Choroid plexus epithelial cell (primary cell): ENCODE measurements at places on chromosomes 2 and 18.

- peak; percentile 82 for DNase-seq
Measured at GRCh38 chr18:11251891-11252270, 102.5 kb upstream of the PIEZO2 start.

DNA sequence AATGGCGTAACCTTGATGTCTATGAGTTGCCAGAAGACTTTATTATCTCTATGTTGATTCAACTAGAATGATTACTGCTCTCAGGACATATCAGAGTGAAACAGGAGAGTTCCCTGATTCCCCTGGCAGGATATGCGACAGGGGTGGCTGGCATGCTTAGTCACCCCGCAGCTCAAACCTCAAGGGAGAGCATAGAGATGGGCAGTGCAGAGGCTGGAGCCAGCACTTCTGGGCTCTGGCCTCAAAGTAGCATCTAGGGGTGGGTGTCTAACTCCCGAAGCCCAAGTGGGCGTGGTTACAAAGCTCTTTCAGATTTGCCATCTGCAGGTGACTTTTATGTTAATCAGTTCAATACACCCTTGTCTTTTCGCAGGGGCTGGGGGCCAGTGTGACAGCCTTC is 391.6 kb downstream of the ADCYAP1 start:
- no peak for DNase-seq

- peak; percentile 58 for DNase-seq
Measured at GRCh38 chr2:197255543-197255942, 55.0 kb downstream of the ANKRD44 start.

DNA sequence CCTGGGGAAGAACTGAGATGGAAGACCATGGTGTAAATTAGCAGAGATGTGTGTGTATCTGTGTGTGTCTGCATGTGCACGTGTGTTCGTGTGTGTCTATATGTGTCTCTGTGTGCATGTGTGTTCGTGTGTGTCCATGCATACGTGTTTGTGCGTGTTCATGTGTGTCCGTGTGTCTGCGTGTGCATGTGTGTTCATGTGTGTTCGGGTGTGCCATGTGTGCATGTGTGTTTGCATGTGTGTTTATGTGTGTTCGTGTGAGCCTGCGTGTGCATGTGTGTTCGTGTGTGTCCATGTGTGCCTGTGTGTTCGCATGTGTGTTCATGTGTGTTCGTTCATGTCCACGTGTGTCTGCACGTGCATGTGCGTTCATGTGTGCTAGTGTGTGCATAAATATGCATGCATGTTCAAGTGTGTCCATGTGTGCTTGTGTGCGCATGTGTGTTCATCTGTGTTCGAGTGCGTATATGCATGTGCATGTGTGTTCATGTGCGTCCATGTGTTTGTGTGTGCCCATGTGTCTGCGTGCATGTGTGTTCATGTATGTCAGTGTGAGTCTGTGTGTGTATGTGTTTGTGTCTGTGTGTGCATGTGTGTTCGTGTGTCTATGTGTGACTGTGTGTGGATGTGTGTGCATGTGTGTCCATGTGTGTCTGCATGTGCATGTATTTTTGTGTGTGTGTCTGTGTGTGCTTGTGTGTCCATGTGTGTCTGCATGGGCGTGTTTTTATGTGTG is 3.1 kb downstream of the NEU2 start:
- no peak for DNase-seq

DNA sequence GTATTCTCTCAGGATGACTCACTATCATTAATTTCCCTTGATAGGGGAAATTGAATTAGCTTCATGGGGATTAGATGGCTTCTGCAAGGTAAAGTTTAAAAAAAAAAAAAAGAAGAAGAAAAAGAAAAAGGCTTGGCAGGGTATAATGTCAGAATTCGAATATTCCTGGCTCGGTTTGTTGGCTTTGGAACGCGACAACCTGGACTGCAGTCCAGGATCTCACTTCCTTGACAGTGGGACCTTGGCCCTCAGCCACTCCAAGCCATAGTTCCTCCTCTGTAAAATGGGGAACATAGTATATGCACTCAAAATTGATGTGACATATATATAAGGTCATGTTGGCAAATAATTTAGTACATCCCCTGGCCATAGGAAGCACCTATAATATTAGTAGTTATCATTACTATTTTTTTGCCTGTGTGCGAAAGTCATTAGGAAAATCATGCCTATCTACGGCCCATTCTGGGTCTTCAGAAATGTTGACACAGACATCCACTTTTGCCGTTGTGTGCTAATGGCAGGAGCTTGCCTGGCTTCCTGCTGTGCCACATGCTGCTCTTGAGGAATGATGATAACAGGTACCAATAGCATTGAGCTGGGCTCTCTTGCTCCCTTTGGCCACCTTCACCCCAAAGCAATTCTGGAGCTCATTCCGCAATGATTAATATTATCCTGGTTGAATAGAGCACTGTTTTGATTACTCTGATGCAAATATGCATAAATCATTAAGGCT is 97.9 kb downstream of the MTCL1 start:
- no peak for DNase-seq

GRCh38 chr2:37689751-37690150 is 18.3 kb upstream of the CDC42EP3 start:
- DNase-seq: no peak

GRCh38 chr2:191230174-191230573 is 15.0 kb upstream of the MYO1B start:
- DNase-seq: peak; percentile 92

GRCh38 chr2:27582129-27582694 is 630 bp upstream of the ZNF512 start:
- DNase-seq: no peak

DNA sequence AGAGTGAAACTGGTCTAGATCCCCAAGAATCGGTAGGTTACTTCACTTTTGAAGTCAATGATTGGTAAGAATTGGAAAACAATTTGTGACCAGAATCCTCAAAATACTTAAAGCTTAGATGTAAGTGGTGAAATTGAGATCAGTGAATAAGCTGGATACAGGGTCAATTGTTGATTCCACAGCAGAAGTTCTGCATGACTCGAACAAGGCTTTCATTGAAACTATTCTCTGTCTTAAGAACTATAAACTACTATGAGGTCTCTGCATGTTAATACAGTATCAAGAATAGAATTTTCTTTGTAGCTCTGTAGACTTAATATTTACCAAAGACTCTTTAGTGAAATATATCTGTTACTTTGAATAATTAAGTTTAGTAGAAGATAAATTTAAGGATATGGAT is 324.2 kb upstream of the FIGN start:
- no peak for DNase-seq

- DNase-seq: peak; percentile 45
Measured at GRCh38 chr2:229170916-229171315, 100.2 kb downstream of the PID1 start.

DNA sequence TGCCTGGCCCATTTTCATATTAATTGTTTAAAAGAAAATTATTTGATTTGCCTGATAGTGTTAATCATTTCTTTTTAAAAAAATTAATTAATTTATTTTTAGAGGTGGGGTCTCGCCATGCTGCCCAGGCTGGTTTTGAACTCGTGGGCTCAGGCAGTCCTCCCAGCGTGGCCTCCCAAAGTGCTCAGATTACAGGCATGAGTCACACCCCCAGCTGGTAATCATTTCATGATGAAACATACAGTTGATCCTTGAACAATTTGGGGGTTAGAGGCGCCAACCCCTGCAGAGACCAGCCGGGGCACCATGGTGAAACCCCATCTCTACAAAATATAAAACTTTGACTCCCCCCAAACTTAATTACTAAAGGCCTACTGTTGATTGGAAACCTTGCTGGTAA is 7.9 kb downstream of the GPN1 start:
- DNase-seq: no peak

GRCh38 chr2:138034536-138034935 is 70.3 kb downstream of the HNMT start:
- peak; percentile 18 for DNase-seq

DNA sequence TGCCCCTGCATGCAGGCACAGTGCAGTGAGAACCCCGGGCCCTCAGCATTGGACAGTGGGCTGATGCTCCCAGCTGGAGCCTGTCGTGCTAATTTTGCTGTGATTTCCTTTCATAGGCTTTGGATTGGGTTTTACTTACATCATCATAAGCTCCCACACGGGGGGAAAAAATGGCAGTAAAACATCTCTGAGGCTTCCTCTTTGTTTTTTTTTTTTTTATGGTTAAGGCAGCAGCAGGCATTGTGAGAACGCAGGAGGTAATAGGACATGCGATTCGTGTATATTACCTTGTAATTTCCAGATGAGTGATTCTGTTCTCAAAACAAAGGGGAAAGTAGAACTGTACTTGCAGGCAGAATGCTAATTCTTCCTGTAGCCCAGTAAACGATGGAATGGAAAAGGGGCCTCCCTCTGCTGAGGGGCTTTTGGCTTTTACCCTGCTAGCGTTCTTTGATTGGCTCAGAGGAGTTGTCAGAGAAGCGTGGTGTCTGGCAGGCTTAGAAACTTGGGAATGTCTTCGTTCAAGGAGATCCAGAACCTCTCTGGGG is 89.7 kb downstream of the NPAS2 start:
- DNase-seq: no peak

- no peak for DNase-seq
Measured at GRCh38 chr2:118464546-118465265, 376.4 kb downstream of the INSIG2 start.

GRCh38 chr2:79219383-79219988 is 59.9 kb upstream of the REG3A start:
- DNase-seq: peak; percentile 56

- peak; percentile 51 for DNase-seq
Measured at GRCh38 chr2:55231546-55232083, 478 bp downstream of the CLHC1 start.

GRCh38 chr18:55322178-55322735 is 265.7 kb downstream of the TCF4 start:
- peak; percentile 97 for DNase-seq

GRCh38 chr18:63266888-63267790 is 52.4 kb downstream of the BCL2 start:
- no peak for DNase-seq

GRCh38 chr2:44974064-44974715 is 32.7 kb downstream of the SIX3 start:
- peak; percentile 62 for DNase-seq

DNA sequence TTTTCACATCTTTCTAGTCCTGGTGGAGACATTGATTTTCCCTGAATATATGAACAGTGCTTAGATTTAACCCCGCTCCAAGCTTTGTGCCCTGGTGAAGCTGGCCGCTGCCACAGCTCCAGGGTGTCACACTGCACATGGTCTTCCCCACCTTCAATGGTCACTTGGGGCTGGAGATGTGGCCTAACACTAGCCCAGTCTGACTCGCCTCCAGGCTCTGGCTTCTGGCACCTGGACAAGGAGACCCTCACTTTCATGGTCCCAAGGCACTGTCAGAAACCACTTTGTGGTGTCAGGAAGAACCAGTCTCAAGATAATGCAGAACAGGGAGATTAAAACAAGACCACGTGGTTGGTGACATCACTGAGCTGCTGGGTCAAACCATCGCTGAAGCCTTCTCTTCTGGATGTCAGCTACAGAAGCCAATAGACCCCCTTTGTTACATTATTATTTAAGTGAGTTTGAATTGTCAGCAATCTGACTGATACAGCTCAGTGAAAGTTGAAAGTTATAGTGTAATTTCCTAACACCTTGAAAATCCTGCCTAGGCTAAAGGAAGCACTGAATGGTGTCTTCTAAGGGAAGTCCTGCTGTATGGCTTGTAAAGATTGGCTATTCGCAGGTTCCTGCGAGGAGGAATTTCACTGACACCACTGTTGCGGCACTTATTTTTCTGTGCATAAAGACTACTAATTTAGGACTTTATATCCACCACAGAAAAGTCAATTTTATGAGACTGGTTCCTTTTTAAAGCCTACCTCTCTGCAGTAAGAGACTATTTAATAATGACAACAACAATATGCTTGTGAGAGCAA is 55.0 kb upstream of the CTDP1 start:
- DNase-seq: no peak

- DNase-seq: peak; percentile 22
Measured at GRCh38 chr18:55078303-55078932, 119.2 kb upstream of the CCDC68 start.

- DNase-seq: no peak
Measured at GRCh38 chr2:64650296-64650695, 3.4 kb downstream of the SERTAD2 start.

DNA sequence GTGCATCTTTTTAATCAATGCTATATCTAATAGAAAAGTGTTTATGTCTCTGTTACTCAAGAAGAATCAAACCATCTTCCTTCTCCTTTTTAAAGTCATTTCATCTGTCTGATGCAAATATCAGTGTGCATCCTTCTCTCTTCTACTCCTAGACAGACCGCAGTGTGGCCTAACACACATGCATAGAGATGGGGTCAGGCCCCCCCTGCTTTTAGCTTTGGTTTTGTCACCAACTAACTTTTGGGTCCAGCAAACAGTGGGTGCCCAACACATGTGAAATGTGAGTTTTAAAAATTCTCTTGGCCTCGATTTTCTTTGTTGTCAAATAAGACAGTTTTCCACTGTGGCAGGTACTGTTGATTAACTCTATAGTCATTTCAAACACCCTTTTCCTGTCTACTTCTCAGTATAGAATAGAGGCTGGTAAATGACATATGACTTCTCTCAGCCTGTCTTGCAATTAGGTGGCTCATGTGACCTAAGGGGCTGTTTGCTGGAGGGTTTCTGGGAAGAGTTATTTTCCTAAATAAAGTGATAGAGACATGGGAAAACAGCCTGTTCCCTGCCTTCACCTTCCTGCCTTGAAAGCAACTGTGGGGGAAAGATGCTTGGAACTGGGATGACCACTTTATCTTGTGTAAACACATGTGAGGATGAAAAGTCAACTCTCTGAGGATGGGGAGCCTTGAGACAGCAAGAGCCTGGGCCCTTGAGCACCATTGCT is 65.7 kb upstream of the DARS1 start:
- no peak for DNase-seq

GRCh38 chr2:149924028-149924427 is 336.5 kb upstream of the MMADHC start:
- peak; percentile 14 for DNase-seq

- DNase-seq: peak; percentile 20
Measured at GRCh38 chr2:219551441-219552381, 7.9 kb downstream of the TMEM198 start.

DNA sequence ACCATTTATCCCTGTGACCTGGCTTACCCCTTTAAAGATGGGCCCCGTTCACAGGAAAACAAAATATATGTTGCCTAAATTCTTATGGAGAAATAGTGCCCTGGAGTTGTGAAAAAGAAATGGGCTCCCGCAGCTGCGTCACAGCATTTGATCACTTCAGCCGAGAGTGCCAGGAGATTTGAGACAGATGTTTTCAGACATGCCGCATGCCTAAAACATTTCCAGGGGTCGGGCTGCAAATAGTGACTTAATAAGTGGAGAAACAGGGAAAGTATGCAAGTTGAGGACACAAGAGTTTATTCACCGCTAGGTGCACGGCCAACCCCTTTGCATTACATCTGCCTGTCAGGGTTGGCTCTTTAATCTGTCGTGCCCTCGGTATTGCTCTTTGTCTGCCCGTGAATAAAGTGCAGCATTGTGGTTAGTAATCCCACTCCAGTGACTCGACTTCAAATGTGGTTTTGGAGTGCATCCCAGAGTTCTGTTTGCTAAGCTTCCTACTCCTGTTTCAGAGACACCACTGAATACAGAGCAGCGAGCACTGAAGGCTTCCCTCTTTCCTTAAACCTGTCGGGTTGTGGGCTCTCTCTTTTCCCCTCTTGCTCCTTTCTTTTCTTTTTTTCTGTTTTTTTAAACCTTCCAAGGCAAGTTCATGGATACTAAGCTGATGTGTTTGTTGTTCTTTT is 187.5 kb downstream of the LTBP1 start:
- peak; percentile 98 for DNase-seq

- DNase-seq: peak; percentile 96
Measured at GRCh38 chr2:201116115-201116958, at the start of gene CFLAR. TSS of gene CFLAR (plus strand) at chr2:201116164. CDS start at chr2:201129866, 13,702 bp downstream.

GRCh38 chr2:241204010-241204384 is 15.5 kb downstream of the ANO7 start:
- no peak for DNase-seq
